ENCODE measurements at places on chromosomes 1 and 21.
A peak's percentile ranks its signal among the peaks of the same experiment; 100 is the strongest.

DNA sequence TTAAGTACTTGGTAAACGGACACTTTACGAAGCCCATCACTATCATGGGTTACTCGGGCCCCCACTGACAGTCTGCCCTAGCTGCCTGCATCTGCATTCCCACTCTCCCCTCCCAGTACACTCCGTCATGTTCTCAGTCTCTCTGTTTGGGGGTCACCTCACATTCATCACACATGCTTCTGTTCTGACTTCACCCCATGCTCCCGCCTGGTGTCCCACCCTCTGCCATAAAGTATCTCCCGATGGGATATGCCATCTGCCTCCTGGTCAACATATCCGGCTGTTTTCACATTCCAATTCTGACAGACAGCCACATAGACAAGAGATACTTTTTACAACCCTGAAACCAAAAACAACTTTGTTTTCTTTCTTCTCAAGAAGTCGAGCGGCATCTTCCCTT lies 1.0 kb downstream of the OLFML2B start:
- no peak for DNase-seq

- DNase-seq, result peak; percentile 47
Observed at GRCh38 chr1:116373431-116374352, 648 bp downstream of the ATP1A1 start.

DNA sequence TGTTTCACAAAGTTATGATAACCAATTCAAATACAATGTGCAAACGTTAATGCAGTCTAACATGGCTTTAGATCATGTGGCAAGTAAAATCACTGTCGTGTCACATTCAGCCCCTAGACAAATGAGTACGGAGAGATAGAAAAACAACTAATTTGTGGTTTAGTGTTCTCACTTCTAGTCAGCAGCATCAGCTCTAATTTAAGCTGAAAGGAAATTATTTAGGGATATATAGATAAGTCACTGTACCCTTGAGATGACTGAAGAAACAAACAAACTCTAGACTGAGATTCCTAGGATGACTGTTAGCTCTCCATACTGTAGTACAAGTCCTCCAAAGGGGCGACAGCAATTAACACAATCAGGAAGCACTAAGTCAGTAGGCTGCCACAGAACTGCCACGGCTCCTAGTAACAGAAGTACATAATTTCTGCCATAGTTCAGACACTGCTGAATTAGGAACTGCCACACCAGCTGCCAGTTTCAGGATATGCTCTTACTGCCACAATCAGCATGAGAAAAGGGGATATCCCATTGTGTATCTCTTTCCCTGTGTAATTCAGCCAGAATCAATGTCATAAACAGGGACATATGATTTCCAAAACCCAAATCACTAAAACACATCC lies 150.4 kb upstream of the NEGR1 start:
- DNase-seq, result no peak

DNA sequence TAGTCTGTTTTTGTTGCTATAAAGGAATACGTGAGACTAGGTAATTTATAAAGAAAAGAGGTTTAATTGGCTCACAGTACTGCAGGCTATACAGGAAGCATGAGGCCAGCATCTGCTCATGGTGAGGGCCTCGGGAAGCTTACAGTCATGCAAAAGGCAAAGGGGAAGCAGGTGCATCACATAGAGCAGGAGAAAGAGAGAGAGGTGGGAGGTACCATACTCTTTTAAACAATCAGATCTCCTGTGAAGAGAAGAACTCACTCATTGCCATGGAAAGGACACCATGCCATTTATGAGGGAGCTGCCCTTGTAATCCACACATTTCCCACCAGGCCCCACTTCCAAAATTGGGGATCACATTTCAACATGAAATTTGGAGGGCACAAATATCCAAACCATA lies 12.7 kb downstream of the PPP1R12B start:
- no peak for DNase-seq

GRCh38 chr1:2134266-2134620 lies 60.3 kb downstream of the FAAP20 start:
- no peak for DNase-seq

DNA sequence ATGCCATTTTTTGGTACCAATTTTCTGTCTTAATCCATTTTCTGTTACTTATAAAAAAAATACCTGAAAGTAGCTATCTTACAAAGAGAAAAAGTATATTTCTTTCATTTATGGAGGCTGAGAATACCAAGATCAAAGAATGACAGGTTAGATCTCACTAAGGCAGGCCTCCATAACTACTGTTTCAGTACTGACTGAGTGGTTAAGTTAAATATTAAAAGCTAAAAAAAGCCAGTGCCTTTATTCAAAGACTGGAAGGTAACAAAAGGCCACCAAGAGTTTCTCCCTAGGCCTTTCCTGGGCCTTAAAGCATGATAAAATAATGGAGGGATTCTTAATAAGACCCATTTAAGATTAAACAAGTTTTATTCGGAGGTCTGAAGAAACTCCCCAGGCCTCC lies 687.7 kb upstream of the ADGRL4 start:
- DNase-seq, result no peak

GRCh38 chr1:29002792-29003191 lies 88.4 kb downstream of the EPB41 start:
- no peak for DNase-seq

DNA sequence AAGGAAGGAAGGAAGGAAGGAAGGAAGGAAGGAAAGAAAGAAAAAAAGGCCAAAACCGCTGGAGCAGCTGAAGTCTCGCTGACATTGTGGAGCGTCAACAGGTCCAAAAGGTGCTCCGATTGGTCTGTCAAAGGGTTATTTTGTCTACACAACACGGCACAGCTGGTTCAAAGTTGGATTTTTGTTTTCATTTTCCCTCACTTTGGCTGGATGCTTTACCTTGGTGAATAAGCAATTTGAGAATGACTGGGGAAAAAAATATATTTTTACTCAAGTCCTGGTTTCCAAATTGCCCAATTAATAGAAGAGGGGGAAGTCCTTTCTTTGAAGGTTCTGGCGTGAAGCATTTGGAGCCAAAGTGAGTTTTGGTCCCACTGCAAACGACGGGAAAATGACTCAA lies 19.3 kb upstream of the PAX7 start:
- no peak for DNase-seq

GRCh38 chr1:226082959-226083301 lies 20.4 kb downstream of the H3-3A start:
- no peak for DNase-seq

DNA sequence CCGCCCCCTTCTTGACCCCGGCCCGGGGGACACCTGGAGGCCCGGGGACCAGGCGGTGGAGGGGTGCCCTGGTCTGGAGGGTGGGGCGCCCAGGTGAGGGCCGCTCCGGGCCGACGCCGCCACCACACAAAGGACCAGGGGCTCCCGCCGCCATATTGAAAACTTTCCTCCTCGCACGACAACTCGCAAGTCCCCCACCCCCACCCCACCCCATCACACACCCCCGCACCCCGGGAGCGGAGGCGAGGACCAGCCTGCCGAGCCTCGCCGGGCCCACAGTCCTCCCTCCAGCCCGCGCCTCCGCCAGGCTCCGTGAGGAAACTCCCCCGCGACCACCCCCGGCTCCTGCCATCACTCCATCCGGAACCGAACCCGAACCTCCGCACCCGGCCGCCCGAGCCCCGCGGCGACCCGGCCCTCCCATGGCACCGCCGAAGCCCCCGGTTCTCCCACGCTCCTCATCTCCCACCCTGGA lies 733 bp downstream of the KDM5B start:
- peak; percentile 46 for DNase-seq

DNA sequence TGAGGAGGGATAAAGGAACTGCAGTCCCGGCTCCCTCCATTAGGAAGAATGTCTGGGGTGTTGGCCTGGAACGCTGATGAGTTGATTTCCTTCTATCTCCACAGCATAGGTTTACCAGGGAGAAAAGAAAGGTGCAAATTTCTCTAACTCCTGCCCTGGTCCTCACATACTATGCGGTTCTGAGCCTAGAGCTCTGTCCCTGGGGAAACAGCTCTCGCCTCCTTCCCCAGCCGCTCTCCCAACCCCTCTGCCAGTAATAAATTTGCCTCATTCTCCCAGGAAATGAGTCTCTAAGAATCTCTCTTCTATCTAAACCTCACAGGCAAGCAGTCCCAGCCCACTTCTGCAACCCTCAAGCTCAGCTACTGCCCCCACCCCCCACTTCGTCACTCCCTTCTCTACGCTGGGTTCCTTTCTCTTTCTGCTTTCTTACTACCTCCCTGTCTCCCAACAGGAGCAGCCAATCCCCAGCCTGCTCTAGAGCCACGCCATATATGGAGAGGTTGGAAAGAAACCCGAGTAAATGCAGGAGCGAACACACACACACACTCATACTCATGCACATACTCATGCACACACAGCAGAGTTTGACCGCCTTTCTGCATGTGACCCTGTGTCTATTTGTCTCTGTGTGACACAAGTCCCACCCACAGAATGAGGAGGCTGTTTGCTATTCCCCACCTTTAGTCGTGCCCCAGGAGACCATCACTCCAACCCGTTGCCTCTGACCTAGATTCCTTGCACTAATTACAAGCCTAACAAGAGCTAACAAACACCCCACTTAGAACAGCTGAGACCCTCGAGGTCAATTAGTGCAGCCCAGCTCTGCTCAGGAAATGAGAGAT lies 13.4 kb downstream of the PLEKHO1 start:
- peak; percentile 100 for DNase-seq

- no peak for DNase-seq
Observed at GRCh38 chr1:152501704-152502103, 8.9 kb upstream of the LCE5A start.

DNA sequence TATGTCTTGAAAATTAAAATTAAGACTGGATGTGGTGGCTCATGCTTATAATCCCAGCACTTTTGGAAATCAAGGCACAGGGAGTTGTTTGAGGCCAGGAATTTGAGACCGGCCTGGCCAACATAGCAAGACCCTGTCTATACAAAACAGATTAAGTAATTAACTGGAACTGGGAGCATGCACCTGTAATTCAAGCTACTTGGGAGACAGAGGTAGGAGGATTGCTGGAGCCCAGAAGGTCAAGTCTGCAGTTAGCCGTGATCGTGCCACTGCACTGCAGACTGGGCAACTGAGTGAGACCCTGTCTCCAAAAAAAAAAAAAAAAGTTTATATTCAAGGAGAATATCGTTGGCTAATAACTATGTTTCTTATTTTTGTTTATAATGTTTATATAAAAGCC lies 139.2 kb downstream of the USP25 start:
- DNase-seq, result no peak

DNA sequence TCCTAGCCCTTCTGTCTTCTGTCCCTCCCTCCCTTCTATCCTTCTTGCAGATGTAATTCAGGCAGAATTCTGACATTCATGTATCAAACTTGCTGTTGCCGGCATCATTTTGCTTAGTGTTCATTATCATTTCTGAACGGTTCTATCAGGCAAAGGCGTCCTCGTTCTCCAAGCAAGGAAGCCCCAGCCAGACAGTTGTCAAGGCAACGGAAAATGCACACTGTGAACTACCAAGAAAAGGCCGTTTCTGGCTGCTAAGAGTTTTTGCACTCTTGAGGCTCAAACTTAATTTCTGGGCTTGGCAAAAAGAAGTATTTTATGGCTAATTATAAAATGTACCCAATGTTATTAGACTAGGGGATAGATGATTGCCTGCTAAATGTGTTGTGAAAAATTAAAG lies 164.7 kb upstream of the KCNJ15 start:
- no peak for DNase-seq

- DNase-seq, result no peak
Observed at GRCh38 chr1:171480035-171480434, 5.3 kb upstream of the PRRC2C start.

DNA sequence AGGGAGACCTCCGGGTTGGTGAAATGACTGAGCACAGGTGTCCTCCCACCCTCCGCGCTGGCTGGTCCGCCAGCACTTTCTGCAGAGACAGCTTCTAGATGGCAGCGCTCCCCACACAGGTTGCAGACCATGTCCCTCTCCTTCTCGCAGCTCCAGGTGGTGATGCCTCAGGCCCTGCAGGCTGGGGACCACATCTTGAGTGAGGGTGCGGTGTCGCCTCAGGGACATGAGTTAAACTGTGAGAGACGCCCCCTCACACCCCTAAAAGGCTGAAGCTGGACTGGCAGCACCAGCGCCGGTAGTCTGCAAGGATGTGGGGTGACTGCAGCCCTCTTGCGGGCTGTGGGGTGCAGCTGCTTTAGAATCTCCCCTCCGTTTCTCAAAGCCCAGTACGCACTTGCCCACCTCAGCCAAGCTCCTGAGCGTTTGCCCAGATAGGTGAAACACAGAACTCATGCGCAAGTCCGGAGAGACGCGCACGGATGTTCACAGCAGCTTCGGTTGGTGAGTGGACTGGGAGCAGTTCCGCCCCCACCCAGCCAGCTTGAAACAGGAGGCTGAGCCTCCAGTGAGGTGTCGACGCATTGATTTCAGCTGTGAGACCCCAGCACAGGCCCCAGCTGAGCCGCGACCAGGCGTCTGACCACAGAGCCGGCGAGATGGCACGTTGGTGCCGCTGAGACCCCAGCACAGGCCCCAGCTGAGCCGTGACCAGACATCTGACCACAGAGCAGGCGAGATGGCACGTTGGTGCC lies 28.6 kb downstream of the COL6A1 start:
- no peak for DNase-seq

DNA sequence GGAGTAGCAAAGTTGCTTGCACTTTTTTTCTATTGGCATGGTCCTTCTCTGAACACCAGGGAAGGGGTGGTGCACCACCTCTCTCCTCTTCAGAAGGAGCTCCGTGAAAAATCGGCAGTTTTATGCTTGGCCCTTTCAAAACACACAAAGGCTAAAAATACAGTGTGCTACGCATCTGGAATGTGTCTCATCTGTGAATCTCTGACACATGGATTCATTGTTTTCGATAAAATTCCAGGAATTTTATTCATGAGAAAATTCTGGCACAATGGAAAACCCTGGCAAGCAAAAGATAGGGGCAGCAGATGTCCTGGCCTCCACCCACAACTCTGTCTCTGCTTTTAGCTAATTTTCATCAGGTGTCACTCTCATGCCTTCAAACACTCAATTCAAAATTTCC lies 42.9 kb downstream of the ERG start:
- peak; percentile 41 for DNase-seq

DNA sequence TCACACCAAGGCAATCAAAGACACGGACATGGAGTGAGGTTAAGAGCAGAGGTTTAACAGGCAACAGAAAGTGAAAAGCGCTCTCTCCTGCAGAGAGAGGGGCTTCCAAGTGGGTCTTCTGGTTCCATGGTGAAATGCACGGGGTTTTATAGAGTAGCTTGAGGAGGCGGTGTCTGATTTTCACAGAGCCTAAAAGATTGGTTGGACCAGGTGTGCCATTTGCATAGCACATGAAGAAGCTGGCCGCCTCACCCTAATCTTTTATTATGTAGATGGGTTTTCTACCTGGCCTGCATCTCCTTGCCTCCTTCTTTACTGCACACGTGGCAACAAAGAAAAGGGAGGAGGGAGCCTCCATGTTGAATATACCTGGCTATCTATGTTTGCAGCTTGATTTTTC lies 197.3 kb downstream of the RYR2 start:
- DNase-seq, result no peak

GRCh38 chr1:10484521-10484920 lies 9.8 kb downstream of the PEX14 start:
- DNase-seq, result no peak

DNA sequence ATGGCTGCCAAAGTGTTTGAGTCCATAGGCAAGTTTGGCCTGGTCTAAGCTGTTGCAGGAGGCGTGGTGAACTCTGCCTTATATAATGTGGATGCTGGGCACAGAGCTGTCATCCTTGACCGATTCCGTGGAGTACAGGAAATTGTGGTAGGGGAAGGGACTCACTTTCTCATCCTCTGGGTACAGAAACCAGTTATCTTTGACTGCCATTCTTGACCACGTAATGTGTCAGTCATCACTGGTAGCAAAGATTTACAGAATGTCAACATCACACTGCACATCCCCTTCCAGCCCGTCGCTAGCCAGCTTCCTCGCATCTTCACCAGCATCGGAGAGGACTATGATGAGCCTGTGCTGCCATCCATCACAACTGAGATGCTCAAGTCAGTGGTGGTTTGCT lies 215.8 kb upstream of the JUN start:
- DNase-seq, result no peak

GRCh38 chr1:111272081-111272480 lies 18.6 kb upstream of the CHIA start:
- no peak for DNase-seq

Data from fibroblast of skin of right quadriceps (primary cell).